Muscle of arm (tissue), 14 donors: ENCODE measurements at places on chromosomes 1 and 21. TPM values are rescaled to one million over a fixed set of nuclear protein-coding genes. Genes with fewer than 3 reads are reported as not detected.

MXRA8 gene
- polyA plus RNA-seq = 59.4 TPM

CFAP57 gene
- polyA plus RNA-seq = 0.18 TPM

ABCG1 gene
- polyA plus RNA-seq = 6.4 TPM

RBP7 gene
- 3.3 TPM for polyA plus RNA-seq

CRB1 gene
- polyA plus RNA-seq = 0.35 TPM

TENT5C gene
- 3.2 TPM for polyA plus RNA-seq

KCNE2 gene
- not detected for polyA plus RNA-seq

FMO4 gene
- polyA plus RNA-seq = 4.3 TPM

FCGR2B gene
- 0.51 TPM for polyA plus RNA-seq

RHCE gene
- polyA plus RNA-seq = 1.4 TPM

OLFML3 gene
- polyA plus RNA-seq = not detected

RABGGTB gene
- 74.9 TPM for polyA plus RNA-seq
